ENCODE measurements at places on chromosomes 6 and 20.

DNA sequence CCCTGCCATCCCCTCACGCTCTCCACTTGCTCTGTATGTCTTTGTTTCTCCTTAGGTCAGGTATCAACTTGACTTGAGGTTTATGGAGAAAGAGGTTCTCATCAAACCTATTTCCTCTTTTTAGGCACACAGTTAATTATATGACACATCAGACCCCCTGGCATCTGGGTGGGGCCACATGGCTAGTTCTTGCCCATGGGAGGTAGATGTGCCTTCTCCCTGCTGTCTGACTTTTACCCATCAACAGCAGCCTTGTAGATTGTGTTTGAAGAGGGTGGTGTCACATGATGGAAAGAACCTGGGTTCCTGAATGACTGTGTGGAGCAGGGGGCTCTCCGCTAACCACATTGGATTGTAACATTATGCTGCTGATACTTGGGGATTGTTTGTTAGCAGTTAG is 7.2 kb upstream of the UQCC2 start:
- DNase-seq: no peak

GRCh38 chr6:7568021-7568420 is 22.0 kb upstream of the SNRNP48 start:
- no peak for DNase-seq

GRCh38 chr6:118679327-118679901 is 28.0 kb upstream of the CEP85L start:
- DNase-seq: no peak

DNA sequence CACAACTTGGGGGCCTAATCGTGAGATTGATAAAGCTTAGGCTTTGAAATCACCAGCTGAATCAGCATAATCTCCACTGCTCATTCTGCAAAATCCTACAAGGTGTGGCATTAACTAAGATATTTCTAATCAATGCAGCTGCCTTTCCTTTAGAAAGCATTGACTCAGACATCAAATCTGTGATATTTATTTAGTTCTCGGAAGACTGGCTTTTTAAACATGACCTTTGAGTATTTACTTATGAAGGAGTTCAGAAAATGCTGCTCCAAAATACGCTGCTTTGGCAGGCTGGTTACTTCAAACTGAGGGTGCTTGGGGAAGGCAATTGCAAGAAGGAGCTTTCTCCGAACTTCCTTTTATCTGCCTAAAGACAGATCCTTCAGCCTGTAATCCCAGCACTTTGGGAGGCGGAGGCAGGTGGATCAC is 23.7 kb upstream of the FUCA2 start:
- DNase-seq: no peak

DNA sequence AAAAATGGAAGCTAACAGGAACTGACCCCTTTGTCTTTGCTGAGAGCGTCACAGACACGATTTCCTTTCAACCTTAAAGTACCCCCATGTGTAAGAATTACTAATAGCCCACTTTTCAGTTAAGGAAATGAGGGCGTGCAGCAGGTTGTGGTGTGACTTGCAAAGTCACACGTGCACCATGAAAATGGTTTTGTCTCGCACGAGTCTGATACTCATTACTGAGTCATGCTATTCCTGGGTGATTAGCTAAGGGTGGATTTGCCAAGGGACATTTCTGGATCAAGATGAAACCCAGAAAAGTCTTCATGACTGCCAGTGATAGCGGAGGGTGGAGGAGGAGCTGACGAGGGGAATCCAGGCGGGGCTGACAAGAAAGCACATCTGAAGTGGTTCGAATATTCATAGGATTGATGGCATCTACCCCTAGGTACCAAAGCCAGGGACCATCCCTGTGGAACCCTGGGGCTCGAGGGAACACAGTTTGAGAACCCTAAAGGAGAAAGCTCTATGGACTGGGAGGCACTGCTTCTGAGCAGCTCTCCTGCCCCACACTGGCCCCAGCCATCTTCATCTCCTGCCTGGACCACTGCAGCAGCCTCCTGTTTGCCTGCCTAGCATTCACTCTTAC is 12.1 kb upstream of the NFATC2 start:
- DNase-seq: no peak

All from activated CD8-positive, alpha-beta memory T cell treated with anti-CD3 and anti-CD28 coated beads for 1 hour (primary cell).